ENCODE measurements at places on chromosomes 2 and 18.

DNA sequence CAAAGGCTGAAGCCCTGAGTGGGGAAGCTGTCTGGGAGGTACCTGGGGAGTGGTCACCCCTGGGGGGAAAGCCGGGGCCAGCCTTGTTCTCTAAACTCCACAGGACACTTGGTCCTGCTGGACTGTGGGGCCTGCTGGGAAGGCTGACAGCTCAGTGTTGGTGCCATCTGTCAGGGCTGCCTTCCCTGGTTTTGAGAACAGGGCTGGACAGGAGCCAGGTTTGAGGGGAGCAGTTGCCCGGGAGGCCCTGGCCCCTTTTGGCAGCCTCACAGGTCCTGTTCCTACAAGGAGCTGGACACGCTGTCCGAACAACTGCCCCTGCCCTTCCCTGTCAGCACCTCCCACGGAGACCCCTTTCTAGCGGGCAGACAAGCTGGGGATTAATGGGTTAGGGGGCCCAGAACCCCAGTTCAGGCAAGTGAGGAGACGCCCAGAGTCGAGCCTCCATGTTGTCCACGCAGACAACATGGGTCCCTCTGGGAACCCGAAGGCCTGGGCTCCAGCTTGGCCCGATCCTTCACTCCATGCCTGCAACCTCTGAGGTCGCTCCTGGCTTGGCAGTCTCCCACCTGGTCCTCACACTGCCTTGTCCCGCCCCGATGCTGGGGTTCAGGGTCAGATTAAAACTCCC, 40.8 kb downstream of the ATOH8 start:
- DNase-seq, result no peak

GRCh38 chr2:21415234-21415633, 291.5 kb downstream of the TDRD15 start:
- no peak for DNase-seq

DNA sequence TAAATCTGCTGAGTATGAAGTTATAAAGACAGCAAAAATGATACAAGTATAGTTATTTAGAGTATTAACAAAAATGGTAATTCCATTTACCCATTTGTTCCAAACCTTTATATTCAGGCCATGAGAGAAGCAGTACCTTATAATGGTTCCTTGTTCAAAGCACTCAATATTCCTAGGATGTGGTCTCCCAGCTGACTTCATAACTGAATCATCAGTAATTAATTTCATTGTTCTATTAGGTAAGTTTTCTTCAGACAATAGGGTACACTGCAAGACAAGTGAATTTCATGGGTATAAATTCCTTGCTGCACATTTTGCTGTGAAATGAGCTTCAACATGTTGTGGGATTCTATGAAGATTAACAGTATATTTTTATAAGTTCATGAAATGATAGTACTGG, 550.8 kb upstream of the ZEB2 start:
- DNase-seq, result no peak

DNA sequence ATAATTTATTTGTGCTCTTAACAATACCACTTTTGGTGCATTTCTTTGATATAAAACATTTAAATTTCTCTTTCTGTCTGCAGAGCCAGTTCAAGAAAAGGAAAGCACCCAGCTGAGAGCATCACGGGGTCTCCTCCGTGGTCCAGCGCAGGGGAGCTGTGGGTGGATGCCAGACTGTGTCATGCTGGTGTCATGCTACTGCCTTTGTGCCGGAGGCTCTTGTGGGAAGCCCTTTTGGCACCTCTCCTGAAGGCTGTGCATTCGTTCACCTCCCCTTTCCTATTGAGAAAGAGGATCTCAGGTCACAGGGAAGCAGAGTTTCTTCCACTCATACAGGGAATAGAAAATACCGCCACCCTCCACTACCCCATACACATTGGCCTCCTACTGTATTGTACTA, 450.4 kb downstream of the GALR1 start:
- DNase-seq, result no peak

GRCh38 chr18:21997207-21998143, 171.9 kb upstream of the GATA6 start:
- DNase-seq, result no peak

DNA sequence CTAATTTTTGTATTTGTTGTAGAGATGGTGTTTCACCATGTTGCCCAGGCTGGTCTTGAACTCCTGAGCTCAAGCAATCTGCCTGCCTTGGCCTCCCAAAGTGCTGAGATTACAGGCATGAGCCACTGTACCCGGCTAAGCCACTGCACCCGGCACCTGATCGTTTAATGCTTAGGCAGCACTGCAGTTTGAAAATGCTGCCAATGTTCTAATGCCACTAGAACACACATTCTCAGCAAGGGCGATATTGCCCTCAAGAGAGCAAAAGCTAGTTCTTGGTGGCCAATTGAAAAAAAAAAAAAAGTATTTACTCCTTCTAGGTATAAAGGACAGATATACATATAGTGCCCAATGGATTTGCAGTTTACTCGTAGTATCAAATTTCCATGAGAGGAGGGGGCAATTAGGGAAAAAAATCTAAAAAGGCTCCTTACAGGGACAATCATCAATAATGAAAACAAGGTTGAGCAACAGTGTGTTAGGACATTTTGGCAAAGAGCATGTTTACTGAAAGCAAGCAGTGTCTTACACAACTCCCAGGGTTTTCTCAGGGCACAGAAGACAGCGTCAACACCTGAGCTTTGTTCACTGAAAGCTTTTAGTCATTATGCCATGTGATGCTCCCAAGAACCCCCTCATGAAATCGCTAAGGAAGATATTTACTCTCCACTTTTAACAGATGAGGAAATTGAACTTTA, 199.9 kb upstream of the PKDCC start:
- DNase-seq, result no peak

DNA sequence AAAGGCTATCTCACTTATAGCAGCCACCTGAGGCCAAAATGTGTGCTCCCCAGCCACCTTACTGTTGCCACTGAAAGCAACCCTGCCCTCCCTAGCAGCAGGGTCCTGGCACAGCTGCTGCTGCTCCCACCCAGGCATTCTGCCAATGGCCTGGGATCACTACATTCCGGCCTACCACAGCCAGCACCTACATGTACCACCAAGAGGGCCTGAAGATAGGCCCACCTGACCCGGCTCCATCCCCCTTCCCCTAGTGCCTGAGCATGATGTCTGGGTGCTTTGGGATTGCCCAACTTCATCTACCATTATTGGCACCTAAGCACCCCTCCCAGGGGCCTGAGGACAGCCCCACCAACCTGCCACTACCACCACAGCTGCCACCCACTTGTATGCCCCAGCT, 34.6 kb upstream of the PAX3 start:
- DNase-seq, result no peak

DNA sequence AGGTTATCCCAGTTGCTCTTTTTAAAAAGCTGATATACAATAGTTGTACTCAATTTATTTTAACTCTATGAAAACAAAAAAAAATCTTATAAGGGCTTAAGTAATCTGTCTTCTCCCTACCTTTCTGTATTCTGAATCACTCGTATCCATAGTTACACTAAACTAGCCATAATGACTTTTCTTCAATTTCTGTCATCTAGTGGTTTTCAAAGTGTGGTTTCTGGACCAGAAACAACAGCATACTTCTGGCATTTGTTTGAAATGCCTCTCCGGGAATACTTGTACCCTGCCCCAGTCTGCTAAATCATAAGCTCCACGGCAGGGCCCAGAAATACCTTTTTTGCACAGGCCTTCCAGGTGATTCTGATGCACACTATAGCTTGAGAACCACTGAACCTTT, 253.6 kb downstream of the LRRTM4 start:
- DNase-seq, result no peak
